Esophagus squamous epithelium (tissue), 5 donors: ENCODE measurements at places on chromosomes 1 and 21.

DNA sequence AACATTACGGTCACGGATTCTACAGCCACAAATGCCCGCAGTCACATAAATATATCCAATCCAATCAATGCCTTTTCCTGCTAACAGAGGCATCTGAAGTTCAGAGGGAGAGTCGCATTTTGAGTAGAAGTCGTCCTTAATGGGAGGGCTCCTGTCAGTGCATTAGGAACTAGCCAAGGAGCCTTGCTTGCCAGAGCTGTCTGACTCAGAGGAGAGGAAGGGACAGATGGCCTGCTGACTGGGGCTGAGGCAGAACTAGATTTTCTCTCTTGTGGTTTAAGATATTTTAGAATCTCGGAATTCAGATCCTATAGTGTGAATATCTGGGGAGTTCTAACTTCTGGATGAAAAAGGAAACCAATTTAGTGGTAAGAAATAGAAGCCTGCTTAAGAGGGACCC, 10.6 kb downstream of the XKR8 start:
- no peak for DNase-seq

DNA sequence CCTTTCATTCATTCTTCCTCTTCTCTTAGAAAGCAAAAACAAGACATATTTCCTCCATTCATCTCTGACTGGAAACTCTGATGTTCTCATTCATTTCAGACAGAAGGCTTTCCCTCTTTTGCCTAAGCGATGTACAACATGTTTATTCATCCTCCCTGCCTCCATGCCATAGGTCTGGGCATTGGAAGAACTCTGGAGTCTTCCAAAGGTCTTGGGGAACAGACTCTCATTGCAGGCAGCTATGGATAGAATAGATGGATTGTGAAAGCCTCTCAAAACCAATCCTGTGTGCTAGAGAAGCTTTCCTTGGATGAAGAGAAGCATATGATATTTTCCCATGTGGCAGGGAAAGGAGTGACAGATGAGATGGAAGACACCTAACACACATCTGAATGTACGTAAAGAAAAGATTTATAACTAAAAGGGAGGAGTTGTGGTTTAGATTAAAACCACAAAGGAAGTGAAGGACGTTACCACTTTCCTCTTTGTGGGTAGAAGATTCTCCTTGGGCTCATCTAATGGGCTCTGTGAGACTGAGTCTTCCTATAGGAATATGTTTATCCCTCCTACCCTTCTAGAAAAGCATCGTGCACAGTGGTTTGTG, 38.7 kb downstream of the BCL9 start:
- DNase-seq: no peak

DNA sequence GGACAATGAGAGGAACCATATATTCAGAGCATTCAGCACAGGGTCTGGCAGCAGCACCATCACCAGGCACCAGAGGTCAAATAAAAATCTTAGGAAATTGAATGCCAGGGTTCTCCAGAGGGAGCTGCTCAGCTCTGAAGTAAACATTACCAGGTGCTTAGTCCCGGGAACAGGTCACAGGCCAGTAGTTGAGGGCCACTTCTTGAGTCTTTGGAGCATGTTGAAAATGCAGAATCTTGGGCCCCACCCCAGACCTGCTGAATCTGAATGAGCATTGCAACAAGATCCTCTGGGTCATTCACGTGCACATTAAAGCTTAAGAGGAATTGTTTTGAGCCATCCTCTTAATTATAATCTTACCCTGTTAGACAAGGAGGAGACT, 33.8 kb downstream of the PHC2 start:
- no peak for DNase-seq

DNA sequence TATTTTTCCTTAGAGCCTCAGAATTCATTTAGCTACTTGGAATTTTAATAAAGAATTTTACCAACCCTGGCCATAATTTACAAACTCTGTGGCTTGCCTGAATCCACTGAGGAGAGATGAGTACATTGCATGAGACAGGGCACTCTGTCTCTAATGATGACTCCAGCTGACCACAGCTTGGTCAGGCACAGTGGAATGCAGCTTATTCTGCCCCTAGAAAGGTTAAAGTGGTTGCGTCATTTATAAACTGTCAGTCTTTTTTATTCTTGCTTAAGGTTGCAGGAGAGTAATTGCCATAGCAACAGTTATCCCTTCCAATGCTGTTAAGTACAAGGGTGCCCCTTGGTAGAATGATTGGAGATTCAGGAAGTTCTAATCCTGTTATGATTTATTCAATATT, 28.3 kb downstream of the PDE4B start:
- DNase-seq: no peak

DNA sequence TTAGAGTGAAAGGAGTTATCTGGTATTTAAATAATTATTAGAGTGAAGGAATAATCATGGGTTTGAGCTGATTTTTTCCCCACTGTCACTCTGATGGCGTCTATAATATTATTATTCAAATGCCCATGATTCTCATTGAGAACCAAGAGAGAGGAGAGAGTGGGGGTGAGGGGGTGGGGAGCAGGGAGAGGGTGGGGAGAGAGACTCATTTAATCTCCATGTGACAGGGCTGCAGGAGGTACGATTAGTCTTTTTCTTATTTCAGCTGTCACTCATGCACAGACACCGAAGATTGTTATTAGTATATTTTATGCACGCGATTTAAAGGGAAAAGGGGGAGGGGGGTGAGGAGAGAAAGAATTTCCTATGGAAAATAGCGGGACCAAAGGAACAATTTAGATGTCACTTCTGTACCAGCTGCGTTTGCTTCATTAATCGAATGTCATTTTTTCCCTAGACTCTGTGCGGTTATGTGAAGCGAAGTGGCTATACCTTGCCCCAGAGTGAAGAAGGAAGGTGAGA, 19.9 kb downstream of the PLXNA2 start:
- no peak for DNase-seq

DNA sequence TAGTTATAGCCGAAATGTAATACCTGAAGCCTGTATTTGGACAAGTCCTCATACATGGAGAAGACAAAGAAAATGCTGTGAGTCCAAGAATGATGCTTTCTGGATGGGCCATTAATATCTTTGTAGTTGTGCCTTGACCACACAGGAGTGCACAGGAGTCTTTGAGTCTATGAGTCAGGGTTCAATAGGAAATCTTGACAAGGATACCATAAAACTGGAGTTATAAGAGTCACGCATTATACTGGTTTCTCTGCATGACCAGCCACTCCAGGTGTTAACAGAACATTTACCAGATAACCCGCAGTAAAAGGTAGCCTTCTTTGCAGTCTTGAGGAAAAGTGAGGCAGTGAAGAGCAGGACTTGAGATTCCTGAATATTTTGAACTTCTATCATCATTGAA, 464.6 kb upstream of the PKN2 start:
- DNase-seq: no peak

DNA sequence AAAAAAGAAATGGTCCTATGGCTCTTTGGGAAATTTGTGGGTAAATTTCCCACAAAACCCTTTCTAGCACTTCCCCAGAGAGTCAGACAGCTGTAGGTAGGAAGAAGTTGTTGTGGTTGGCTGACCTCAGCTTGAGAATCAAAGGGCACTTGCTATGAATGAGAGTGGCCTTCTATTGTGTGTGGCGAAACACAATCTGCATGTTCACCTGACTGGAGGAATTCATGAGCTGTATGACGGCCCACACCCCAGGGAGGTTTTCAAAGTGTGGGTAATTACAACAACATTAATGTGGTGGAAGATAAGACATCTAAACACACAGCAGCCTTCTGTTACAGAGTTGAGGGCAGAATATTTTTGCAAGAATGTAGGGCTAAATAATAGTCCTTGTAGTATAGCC, 38.8 kb downstream of the NGF start:
- DNase-seq: no peak

- DNase-seq: no peak
These were observed 65.3 kb downstream of the ZNF697 start for GRCh38 chr1:119582801-119583200.

DNA sequence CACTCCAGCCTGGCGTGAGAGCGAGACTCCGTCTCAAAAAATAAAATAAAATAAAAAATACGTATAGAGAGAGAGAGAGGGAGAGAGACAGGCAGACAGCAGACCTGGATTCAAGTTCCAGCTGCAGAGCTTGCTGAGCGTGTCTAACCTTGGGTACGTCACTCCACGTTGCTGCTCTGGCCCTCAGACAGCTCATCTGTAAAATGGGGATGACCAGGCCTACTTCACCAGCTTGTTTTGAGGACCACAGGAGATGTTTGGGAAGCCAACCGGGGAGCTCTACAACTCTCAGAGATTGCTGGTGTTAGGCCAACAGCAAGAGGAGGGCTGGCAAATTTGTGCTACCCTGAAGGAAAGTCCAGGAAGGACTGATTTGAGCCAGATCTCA, 499 bp upstream of the TRAF5 start:
- DNase-seq: no peak

DNA sequence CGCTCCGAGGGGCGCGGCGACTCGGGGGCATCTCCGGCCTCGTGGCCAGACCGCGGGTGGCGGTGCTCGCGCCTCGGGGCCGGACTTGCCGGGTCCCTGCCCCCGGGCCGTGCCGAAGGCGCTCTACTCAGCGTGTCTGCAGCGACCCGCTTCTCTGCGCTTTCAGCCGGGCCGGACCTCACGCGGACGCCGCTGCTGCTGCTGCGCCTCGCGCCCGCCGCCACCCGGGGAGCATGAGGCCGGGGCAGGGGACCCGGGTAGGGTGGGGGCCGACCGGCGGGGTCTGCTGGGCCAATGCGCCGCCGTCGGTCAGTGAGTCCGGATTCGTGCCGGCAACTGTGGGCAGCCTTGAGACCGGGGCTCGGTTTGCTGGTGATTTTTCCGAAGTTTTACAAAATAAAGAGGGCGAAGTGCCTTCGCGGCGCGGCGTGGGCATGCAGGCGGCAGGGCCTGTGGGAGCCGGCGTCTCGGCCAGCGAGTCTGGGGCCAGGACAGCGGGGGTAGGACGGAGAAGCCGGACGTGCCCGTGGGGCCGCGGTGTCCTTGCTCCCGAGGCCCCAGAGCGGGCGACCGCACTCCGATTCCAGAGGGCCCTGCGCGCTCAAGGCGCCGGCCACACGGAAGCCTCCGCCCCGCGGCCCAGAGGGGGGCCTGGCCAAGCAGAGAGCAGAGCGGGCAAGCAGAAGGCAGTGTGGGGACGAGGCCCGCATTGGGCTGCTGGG, 749 bp downstream of the FAM163A start:
- no peak for DNase-seq

DNA sequence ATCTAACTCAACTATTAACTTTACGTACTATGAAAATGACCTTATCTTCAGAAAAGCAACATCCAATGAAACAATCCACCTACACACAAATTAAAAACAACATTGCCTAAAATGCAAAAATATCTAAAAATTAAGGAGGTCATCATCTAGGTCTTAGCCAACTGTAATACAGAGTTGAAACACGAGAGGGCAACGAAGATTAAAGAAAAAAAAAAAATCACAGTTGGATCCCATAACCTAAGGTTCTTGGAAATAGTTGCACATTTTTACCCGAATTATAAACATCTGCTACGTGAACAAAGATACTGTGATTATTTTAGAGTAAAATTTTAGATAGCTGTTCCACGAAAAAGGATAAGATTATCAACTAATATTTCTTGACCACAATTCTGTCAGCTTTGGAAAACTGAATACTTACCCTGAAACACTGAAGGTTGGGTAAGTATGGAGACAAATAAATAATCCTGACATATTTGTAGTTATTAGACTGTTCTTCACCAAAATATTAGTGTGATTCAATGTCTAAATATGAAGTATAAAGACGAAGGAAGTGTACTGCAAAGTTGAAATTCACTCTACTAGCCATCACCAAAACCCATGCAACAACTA, 88.0 kb upstream of the AK4 start:
- no peak for DNase-seq

DNA sequence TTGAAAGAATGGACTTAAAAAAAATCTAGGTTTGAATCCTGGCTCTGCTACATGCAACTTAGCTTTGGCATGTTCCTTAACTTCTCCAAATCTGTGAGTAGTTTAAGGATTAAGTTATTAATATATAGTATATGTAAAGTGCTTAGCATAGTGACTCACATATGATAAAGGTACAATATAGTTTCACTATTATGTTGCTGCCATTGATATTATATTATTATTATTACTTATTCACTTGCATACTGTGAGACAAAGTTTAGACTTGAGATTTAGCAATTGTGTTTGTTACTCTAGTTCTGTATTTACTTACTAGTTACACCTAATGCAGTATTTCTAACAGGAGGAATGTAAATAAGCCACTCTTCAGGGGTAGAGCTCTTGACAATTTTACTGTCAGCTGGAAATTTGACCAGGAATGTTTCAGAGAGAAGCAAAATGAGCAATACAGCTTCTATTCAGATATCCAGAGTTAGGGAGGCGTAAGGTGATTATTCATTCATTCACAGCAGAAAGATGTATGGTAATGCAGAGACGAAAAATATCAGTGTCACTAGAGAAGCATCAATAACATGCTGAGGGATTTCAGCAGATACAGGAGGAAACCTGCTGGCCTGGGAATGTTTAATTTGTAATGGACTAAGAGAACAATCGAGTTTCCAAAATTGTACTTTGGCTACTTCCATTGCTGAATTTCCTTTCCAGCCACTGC, 25.5 kb downstream of the RGS7 start:
- no peak for DNase-seq
